ENCODE measurements at places on chromosomes 7 and 10.

DNA sequence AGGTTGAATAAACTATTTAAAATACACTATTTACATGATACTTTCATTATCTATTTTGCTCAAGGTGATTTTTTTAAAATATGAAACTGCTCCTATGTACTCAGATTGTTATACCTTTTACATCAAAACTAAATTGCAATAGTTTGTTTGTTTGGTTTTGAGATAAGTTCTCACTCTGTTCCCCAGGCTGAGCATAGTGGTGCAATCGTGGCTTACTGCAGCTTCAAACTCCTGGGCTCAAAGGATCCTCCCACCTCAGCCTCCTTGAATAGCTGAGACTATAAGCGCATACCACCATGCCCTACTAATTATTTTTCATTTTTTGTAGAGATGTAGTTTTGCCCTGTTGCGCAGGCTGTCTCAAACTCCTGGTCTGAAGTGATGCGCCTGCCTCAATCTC is 12.7 kb downstream of the TAS2R60 start:
- no peak for DNase-seq

DNA sequence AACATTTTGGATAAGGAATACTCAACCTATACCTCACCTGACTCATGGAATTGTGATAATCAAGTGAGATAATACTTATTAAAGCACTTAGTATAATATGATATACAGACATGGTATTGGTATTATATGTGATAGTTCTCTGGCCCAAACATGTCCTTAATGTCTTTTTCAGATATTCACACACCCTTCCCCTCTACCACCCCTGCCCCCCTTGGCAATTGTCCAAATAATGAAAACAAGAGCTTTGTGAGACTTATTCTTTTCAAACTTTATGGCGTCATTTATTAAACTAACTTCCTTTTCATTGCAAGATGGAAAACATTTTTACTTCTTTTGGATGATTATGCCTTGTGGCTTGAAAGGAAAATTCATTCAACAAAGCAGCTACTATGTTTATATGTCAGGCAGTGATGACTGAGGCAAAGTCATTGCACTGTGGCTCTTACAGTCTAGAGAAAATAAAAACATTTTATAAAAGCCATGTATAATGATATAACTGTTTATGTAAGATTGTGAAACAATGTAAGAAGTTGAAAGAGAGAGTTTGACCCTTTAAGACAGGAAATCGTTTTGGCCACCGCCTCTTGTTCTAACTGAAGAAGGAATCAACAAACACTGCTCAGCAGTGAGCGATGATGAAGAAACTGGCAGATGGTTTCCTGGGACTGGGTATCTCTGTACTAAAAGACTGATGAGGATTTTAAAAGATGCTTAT is 27.4 kb downstream of the MINPP1 start:
- no peak for DNase-seq

GRCh38 chr7:26291699-26292538 is at the start of gene SNX10:
Gene SNX10 (plus strand): TSS chr7:26291862. CDS start chr7:26346443, 54,581 bp downstream.
- DNase-seq = peak; percentile 63

GRCh38 chr7:55250313-55250712 is 114.8 kb upstream of the LANCL2 start:
- no peak for DNase-seq

- DNase-seq = no peak
Measured at GRCh38 chr7:8121243-8121642, 140.7 kb downstream of the ICA1 start.

DNA sequence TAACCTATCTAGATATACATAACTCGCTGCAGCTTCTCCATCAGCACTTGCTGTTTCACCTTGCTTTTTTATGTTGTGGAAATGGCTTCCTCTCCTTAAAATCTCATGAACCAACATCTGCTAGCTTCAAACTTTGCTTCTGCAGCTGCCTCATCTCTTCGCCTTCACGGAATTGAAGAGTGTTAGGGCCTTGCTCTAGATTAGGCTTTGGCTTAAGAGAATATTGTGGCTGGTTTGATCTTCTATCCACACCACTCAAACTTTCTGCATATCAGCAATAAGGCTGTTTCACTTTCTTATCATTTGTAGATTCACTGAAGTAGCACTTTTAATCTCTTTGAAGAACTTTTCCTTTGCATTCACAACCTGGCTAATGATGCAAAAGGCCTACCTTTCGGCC is 49.2 kb upstream of the AGR3 start:
- DNase-seq = no peak

All from stimulated activated CD4-positive, alpha-beta T cell treated with anti-CD3 and anti-CD28 coated beads, Interleukin-1b, Interleukin-23, amount 100 ng/mL, for 48 hours (primary cell).